Fibroblast of skin of right quadriceps (primary cell): ENCODE measurements at places on chromosomes 1 and 21.

GRCh38 chr21:31326522-31327242 is 17.4 kb downstream of the TIAM1 start:
- peak; percentile 70 for DNase-seq

GRCh38 chr1:203638950-203639349 is 12.3 kb downstream of the ATP2B4 start:
- DNase-seq: no peak

- peak; percentile 79 for DNase-seq
These were observed 958 bp downstream of the LYPLAL1 start for GRCh38 chr1:219174460-219175211.

DNA sequence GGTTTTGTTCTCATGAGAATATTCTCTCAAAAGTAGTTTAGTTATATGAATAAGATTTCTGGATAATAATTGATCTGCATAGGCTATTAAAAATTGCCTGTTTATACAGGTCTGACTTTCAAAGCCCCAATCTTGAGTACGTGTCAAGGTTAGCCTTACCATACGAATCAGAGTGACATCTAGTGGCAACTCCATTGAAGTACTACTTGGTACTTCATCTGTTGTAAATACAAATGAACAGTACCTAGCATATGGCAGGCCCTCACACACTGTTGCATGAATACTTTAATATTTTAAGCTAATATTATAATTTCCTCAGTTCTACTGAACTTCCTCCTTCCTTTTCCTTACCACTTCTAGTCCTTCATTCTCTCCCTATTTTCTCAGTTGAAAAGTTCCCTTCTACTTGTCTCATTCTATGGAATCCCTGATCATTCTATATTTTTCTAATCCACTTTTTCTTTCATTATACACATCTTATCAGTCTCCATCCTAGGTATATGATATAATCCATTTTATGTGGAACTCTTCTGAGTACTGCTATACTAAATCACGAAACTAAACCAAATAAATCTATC is 101.2 kb downstream of the AKT3 start:
- DNase-seq: peak; percentile 70

DNA sequence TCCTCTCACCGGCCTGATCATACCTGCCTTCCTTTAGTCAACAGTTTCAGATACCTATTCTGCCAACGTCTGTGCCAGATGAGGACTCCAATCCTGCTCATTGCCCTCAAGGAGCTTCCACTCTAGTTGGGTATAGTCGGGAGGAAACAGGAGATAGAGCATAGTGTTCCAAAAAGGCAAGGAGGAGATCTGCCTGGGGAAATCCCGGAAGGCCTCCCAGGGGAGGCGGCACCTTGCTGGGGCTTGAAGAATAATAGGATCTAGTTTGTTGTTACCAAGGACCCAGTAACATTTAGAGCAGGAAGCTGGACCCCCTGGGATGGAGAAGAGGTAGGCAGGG is 12.3 kb downstream of the LDLRAP1 start:
- DNase-seq: no peak

- no peak for DNase-seq
These were observed 27.3 kb downstream of the F3 start for GRCh38 chr1:94514095-94514727.

DNA sequence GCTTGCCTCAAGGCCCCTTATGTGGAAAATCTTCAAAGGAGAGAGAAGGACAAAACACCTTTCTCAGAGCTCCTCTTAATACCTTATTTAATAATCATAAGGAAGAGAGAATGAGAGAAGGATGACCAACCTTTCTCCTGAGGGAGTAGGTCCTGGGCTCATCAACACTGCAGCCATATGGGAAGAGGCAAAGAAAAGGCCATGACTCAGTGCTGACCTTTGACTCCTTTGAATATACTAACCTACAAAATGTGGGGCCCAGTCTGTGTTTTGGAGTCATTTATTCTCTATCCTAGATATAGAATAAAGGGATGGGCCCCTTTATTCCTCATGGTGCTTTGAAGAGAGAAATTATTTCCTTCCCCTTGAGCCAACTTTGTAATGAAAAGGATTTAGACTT is 38.3 kb downstream of the CAMSAP2 start:
- DNase-seq: no peak

DNA sequence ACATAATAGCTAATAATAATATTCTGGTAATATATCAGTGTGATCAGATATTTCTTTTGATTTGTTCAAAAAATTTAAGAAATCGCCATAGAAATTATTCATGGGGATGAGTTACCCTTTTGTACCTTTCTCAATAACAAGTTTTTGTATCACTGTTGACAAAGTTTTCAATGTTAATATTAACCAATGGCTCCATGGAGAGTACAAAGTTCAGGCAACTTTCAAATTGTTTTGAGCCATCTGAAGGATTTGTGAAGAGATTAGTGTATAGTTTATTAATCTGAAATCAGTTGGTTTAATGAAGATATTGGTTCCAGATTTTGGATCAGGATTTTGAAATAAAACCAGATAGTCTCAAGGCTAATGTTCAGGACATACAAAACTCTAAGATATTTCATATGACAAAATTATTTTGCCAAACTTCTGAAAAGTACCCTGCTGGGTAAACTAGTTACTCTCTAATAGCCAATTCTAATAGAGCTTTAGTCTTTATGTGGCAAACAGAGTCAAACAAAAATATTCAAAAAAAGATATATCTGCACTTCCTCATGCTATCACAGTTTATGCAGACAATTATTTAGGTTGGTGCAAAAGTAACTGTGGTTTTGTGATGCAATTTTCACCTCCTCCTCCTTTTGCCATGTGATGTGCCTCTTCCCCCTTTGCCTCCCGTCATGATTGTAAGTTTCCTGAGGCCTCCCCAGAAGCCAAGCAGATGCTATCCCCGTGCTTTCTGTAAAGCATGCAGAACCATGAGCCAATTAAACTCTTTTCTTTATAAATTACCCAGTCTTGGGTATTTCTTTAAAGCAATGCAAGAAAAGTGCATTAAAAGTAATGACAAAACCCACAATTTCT is 1105.0 kb downstream of the PLA2G4A start:
- no peak for DNase-seq

- DNase-seq: no peak
These were observed 38.5 kb downstream of the MRPL37 start for GRCh38 chr1:54238353-54239034.

- no peak for DNase-seq
These were observed 436.2 kb downstream of the MATN1 start for GRCh38 chr1:30286988-30287839.

DNA sequence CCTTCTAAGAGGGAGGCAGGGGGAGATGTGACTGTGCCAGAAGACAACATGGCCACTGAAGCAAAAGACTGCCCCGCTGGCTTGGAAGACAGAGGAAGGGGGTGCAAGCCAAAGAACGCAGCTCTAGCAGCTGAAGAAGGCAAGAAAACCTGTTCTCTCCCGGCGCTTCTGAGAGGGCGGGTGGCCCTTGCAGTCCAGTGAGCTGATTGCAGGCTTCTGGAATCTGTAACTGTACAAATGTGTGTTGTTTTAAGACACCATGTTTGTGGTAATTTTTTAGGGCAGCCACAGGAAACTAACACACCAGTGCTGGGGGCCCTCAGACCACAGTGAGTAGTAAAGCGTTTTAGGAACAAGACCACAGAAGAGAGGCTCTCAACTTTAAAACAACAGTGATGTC is 47.0 kb downstream of the CD46 start:
- no peak for DNase-seq

GRCh38 chr21:46056450-46056903 is 41.4 kb upstream of the COL6A2 start:
- peak; percentile 91 for DNase-seq

DNA sequence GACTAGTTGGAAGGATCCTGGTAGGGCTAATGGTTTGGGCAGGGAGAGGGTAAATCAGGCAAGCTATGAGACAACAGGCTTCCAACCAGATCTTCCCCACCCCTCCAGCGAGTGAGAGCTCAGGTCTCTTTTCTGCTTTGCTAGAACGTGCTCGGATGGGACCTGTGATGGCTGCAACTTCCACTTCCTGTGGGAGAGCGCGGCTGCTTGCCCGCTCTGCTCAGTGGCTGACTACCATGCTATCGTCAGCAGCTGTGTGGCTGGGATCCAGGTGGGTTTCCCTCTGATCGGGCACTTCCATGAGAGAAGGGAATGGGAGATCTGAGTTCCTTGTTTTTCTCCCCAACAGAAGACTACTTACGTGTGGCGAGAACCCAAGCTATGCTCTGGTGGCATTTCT is 14.0 kb upstream of the SARS1 start:
- DNase-seq: no peak

DNA sequence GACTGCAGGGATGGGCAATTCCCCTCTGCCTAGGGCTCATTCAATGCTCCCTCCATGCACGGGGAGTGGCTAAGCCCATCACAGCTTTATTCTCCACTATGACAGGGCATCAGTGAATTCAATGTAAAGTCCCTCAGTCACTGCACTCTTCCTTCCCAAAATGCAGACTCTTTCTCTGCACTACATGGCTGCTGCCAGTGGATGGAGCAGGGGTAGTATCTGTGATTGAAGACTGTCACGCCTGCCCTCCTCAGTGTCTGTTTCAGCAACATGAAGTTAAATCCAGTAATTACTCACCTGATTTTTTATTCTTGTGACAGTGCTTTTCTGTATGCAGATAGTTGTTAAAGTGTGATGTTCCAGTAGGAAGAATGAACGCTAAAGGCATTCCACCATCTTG is 1323.2 kb downstream of the AMY1C start:
- DNase-seq: no peak

GRCh38 chr1:205294934-205295333 is 26.6 kb downstream of the NUAK2 start:
- DNase-seq: no peak

DNA sequence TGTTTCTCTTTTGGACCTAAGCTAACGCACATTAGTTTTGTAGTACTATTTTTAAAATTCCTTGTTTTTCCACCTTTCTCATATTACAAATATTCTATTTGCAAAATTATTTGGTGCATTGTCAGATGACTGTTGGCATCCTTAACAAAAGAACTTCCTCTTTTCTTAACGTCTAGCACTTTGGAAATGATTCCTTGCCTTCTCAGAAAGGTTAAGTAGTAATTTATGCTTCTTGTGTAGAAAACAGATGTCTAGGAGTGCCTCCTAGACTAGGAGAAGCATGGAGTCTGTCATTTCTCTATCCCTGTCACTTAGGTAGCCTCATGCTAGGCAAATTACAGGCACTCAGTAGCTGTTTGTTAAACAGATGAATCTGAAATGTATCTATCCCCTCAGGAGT is 64.4 kb downstream of the HSPA13 start:
- no peak for DNase-seq

- DNase-seq: no peak
These were observed 240.8 kb upstream of the FGGY start for GRCh38 chr1:59055908-59056719.

DNA sequence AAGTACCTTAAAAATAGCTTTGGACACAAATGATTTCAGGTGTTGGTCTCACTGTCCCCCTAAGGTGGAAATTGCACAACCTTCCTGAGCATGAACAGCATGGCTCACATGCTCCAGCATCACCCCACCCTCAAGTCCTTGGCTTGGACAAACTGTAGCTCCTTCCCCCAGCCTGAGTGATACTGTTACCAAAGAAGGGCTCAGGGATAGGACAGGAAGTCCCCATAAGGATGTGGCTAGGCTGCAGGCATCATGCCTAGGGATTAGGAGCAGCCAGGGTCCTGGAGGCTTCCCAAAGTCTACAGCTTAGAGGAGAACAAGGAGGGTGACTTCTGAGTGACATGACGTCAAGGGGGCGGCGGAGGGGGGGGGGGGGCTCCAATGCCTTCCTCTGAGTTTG is 10.1 kb downstream of the FAM78B start:
- DNase-seq: no peak

- DNase-seq: peak; percentile 90
These were observed 63.4 kb downstream of the OPTC start for GRCh38 chr1:203557390-203557789.

DNA sequence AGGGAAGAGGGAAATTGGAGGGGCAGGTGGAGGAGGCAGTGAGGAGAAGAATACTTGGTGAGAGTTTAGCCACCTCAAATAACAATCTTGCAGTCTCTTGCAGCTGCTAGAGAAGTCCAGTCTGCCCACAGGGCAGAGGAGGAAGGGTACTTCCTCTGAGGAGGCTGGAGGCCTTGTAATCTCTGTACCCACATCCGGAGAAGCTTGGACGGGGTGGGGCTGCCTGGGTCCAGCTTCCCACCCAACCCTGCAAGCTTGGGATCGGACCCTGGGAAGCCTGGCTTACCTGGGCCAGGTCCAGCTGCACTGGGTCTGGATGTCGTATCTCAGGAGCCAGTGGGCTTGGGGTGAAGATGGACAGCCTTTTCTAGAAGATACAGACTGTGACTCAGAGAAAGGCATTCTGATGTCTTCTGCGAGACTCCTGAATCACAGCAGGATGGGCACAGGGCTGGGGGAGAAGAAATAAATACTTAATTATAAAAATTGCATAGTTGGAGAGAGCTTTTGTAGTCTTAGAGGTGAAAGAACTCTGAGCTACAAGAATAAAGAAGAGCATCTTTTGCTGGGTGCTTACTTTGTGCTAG is 111.8 kb upstream of the JUN start:
- DNase-seq: peak; percentile 28

DNA sequence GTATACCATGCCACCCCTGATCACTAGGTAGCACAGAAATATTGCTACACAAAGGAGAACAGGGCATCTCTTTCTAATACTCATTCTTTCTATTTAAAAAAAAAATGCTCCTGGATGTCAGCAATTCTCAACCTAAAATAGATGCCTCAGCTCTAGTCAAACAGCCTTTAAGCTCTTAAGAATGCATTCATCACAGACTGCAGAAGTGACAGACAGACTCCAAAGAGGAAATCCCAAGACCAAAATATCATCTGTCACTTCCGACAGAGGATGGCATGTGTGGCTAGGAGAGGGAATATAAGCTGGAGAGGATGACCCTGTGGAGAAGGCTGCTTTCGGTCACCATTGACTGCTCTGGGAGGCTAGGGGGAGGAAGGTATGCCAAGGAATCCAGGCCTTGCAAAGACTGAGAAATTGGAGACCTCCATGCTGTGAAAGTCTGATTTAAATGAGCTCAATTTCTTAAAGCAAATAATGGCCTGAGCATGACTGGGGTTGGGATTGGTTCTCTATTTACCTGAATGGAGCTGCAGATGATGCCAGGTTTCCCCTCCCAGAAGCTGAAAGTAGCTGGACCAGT is 277.4 kb downstream of the BRINP2 start:
- no peak for DNase-seq

DNA sequence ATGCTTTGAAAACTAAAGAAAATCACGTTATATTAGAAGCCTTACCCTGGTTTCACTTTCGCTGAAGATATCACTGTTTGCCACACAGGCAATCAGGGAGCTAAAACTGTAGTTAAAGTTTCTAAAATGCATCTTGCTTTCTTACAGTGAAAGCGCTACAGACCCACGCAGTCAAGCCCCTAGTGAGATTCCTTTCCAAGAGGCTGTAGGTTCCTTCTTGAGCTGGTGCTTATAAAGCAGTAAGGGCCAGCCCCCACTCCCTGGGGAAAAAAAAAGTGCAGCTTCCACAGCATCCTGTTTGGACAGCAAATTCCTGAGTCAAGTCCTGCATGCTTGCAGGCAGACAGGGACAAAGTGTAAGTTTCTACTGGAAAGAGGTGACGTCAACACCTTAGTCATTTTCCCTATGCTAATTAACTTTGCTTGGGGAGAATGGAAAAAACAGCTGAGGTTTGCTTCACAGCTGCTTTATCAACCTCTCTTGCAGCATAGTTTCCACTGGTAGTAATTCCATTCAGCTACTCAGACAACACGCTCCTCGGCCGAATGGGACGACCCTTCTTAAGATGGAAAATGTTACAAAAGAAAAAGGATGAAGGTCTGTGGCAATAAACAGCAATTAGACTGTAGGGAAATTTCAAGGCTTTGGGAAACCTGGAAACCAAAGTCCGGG is 14.7 kb upstream of the KCNE1 start:
- DNase-seq: peak; percentile 100
